Endodermal cell (in vitro differentiated cells): ENCODE measurements at places on chromosomes 12 and 14. TPM values are rescaled to one million over a fixed set of nuclear protein-coding genes. Genes with fewer than 3 reads are reported as not detected.

- H3K36me3 ChIP-seq, result peaks cover 9% of the 10 kb centered on the region
- no peaks in the 10 kb centered on the region for H3K27me3 ChIP-seq
- peak overlapping the region; percentile 93 for H3K4me3 ChIP-seq
- H3K4me1 ChIP-seq, result peaks cover 15% of the 10 kb centered on the region
Measured at GRCh38 chr12:27524839-27525753, 1.1 kb downstream of the PPFIBP1 start.

- H3K27ac ChIP-seq, result no peak overlapping the region
- H3K4me1 ChIP-seq, result peaks cover 4% of the 10 kb centered on the region
- H3K27me3 ChIP-seq, result no peaks in the 10 kb centered on the region
Measured at GRCh38 chr12:75354011-75354410, 19.5 kb downstream of the GLIPR1L1 start.

AQP2 gene
- not detected in 2 replicates for total RNA-seq

GRCh38 chr12:79591988-79592387, 98.8 kb downstream of the PAWR start:
- no peak overlapping the region for H3K27ac ChIP-seq
- H3K4me3 ChIP-seq, result no peak overlapping the region
- H3K36me3 ChIP-seq, result peaks cover 40% of the 10 kb centered on the region
- H3K27me3 ChIP-seq, result no peaks in the 10 kb centered on the region
- H3K4me1 ChIP-seq, result peaks cover 3% of the 10 kb centered on the region
- no peak for DNase-seq

DNA sequence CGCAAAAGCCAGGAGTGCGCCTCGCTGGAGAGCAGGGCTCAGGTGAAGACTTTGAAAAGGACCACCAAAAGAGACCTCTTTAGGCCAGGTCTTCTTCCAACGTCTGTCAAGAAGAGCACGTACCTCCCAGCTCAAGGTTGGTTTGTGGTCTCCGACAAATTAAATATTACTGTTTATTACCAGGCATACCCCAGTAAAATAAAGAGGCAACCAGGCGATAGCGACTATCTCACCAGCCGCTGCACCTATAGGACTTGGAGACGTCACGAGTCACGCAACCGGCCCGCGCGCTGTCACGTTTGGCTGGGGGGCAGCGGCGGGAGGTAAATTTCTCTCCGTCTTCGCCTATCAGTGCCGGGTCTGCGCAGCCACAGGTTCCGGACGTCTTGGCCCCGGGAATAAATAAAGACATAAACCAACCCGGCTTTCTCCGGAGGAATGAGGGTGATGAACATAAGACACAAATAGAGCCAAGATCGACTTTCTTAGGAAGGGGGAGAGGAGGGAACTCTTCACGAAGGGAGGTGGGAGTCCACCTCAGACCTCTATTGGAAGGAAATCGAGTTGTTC, 2.0 kb upstream of the TBX5 start:
- H3K36me3 ChIP-seq, result no peaks in the 10 kb centered on the region
- H3K4me3 ChIP-seq, result no peak overlapping the region
- peaks cover 100% of the 10 kb centered on the region for H3K27me3 ChIP-seq
- H3K4me1 ChIP-seq, result no peaks in the 10 kb centered on the region
- DNase-seq, result peak; percentile 71

DNA sequence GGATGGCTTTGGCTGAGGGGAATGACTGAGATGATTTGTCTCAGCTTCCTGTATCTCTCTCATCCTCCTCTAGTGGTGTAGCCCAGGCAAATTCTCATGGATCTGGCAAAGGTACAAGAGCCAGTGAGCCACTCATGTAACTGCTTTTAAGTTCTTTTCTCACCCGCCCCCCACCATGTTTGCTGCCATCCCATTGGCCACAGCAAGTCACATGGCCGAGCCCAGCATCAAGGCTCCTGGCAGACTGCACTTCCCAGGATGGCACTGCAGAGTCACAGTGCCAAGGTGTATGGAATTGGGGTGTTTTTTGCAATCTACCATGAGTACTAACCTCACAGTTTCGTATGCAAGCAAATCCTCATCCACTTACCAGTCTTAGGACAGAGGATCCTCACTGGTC, 50.9 kb downstream of the CHST11 start:
- H3K27ac ChIP-seq, result no peak overlapping the region
- H3K36me3 ChIP-seq, result no peaks in the 10 kb centered on the region
- DNase-seq, result no peak

DNA sequence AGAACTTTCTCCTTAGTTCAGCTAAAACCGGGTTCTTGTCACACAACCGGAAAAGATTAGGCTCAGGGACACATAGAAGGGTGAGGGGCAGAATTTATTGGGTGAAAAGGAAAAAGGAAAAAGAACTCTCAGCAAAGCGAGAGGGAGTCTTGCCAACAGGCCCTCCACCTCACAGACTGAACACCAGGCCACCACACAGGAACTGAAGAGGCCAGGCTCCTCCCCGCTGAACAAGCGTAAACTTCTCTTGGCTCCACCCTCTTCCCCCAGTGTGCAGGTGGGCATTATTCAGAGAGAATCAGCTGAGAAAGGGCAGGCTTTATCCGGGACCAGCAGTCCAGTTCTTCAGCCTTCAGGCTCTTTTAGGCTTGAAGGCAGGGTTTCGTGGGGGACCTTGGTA, 125.6 kb upstream of the FGD4 start:
- H3K27ac ChIP-seq, result no peak overlapping the region
- H3K4me1 ChIP-seq, result peaks cover 25% of the 10 kb centered on the region
- H3K36me3 ChIP-seq, result no peaks in the 10 kb centered on the region
- DNase-seq, result peak; percentile 81

TWF1 gene
- 25.1 and 28.7 TPM in 2 replicates for total RNA-seq

- no peaks in the 10 kb centered on the region for H3K4me1 ChIP-seq
- H3K36me3 ChIP-seq, result no peaks in the 10 kb centered on the region
- DNase-seq, result no peak
- no peak overlapping the region for H3K4me3 ChIP-seq
- H3K27ac ChIP-seq, result no peak overlapping the region
Measured at GRCh38 chr12:41940571-41940970, 204.1 kb downstream of the GXYLT1 start.

GRCh38 chr12:102513272-102513671, 32.9 kb upstream of the IGF1 start:
- H3K4me1 ChIP-seq, result no peaks in the 10 kb centered on the region
- no peak overlapping the region for H3K27ac ChIP-seq
- no peak for DNase-seq
- H3K36me3 ChIP-seq, result no peaks in the 10 kb centered on the region
- no peak overlapping the region for H3K4me3 ChIP-seq
- no peaks in the 10 kb centered on the region for H3K27me3 ChIP-seq

DNA sequence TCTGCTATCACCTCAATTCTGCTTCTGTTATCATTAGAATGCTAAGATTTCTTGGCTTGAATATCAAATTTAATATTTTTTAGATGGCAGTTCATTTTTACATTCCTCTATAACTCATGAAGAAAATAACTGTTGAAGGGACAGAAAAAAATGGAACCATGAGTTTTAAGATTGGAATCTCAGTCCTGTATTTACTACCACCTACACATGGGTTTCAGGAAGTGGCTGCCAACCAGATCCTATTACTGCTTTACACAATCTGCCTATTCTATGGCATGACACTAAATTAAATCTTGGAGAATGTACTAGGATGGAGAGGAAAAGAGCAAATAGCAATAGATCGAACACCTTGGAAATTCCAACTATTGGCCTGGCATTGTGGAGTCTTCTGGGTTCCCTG, 140.8 kb downstream of the DUSP6 start:
- no peaks in the 10 kb centered on the region for H3K36me3 ChIP-seq
- no peak for DNase-seq
- peaks cover 10% of the 10 kb centered on the region for H3K4me1 ChIP-seq
- no peaks in the 10 kb centered on the region for H3K27me3 ChIP-seq
- H3K4me3 ChIP-seq, result no peak overlapping the region

REP15 gene
- 6.3 and 7.6 TPM in 2 replicates for total RNA-seq

- no peaks in the 10 kb centered on the region for H3K4me1 ChIP-seq
- no peaks in the 10 kb centered on the region for H3K36me3 ChIP-seq
- DNase-seq, result peak; percentile 72
- H3K4me3 ChIP-seq, result no peak overlapping the region
- peaks cover 23% of the 10 kb centered on the region for H3K27me3 ChIP-seq
Measured at GRCh38 chr14:50007123-50007903, 109.1 kb downstream of the VCPKMT start.

DNA sequence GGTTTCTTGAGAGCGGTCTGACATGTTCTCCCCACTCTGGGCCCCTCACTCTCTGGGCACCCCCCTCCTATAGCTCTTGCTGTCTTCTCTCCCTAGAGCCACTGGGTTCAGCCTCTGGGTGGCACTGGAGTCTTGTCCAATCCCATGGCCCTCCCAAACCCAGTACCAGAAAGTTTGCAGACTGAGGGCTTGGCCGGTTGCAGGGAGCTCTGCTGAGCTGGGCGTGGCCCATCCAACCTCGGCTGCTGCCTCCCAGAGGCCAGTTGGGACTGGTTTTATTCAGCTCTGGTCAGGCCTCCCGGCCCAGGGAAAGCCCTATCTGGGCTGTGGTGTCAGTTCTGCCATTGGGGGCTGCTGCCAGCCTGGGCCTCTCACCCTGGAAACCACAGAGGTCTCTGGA, 37.9 kb downstream of the ISCA2 start:
- no peak overlapping the region for H3K4me3 ChIP-seq
- no peak overlapping the region for H3K27ac ChIP-seq
- H3K36me3 ChIP-seq, result no peaks in the 10 kb centered on the region
- DNase-seq, result peak; percentile 90
- H3K27me3 ChIP-seq, result no peaks in the 10 kb centered on the region

FGD6 gene
- total RNA-seq, result 85.0 and 95.3 TPM in 2 replicates

GRCh38 chr12:51891843-51892242, 3.9 kb downstream of the ANKRD33 start:
- no peak overlapping the region for H3K27ac ChIP-seq
- no peak overlapping the region for H3K4me3 ChIP-seq
- H3K27me3 ChIP-seq, result peaks cover 12% of the 10 kb centered on the region
- no peaks in the 10 kb centered on the region for H3K36me3 ChIP-seq
- DNase-seq, result no peak

DNA sequence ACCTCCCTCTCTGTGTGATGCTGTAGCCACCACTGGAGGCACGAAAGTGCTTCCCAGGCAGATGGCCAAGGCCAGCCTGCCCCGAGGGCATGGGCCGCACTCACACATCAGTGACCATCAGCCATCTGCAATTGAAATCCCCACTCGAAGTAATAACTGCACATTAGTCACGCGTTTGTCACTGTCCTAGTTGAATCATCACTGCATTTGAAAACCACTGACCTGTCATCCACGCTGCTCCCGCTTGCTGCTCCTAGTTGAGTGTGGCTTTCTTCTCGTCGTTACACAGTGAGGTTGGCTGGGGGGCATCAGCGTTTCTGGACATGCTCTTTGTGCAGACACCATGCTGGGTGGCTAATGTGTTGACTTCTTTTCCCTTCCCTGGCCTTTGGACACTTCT, 176.1 kb downstream of the ADGRD1 start:
- H3K36me3 ChIP-seq, result no peaks in the 10 kb centered on the region
- H3K4me3 ChIP-seq, result no peak overlapping the region
- H3K27me3 ChIP-seq, result no peaks in the 10 kb centered on the region
- H3K4me1 ChIP-seq, result no peaks in the 10 kb centered on the region
- no peak for DNase-seq
- peak overlapping the region; percentile 69 for H3K27ac ChIP-seq

NRL gene
- total RNA-seq, result 1.8 and 1.9 TPM in 2 replicates

GRCh38 chr14:23638414-23639047, 2.4 kb downstream of the DHRS2 start:
- peaks cover 2% of the 10 kb centered on the region for H3K4me1 ChIP-seq
- no peak overlapping the region for H3K27ac ChIP-seq
- no peak overlapping the region for H3K4me3 ChIP-seq
- no peaks in the 10 kb centered on the region for H3K36me3 ChIP-seq
- DNase-seq, result peak; percentile 33

- no peak for DNase-seq
- no peaks in the 10 kb centered on the region for H3K4me1 ChIP-seq
- no peaks in the 10 kb centered on the region for H3K27me3 ChIP-seq
- no peak overlapping the region for H3K27ac ChIP-seq
Measured at GRCh38 chr12:27048822-27049752, 26.7 kb downstream of the MED21 start.

SYNE3 gene
- total RNA-seq, result 0.95 to 4.0 TPM (median 1.0 TPM) in 3 replicates

DNA sequence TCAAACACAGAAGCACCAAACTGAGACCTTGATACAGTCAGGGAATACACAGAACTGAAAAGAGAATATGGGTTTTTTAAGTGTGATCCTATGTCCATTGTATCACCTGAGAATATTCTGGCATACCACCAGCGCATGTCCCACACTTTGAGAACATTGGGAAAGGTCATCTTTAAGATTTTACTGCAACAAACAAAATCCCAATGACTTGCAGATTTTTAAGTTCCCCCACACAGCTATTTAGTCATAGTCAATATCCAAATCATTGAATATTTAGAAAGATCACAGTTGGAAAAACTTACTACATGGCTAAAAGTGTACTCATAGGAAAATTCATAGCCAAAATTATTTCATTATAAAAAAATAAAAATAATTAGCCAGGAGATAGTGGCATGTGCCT, 54.5 kb downstream of the TRPV4 start:
- no peaks in the 10 kb centered on the region for H3K36me3 ChIP-seq
- DNase-seq, result no peak
- no peaks in the 10 kb centered on the region for H3K27me3 ChIP-seq

GRCh38 chr12:1842183-1842904, 22.0 kb downstream of the LRTM2 start:
- H3K27ac ChIP-seq, result no peak overlapping the region
- H3K27me3 ChIP-seq, result no peaks in the 10 kb centered on the region
- no peaks in the 10 kb centered on the region for H3K4me1 ChIP-seq
- no peak overlapping the region for H3K4me3 ChIP-seq
- peak; percentile 49 for DNase-seq

DNA sequence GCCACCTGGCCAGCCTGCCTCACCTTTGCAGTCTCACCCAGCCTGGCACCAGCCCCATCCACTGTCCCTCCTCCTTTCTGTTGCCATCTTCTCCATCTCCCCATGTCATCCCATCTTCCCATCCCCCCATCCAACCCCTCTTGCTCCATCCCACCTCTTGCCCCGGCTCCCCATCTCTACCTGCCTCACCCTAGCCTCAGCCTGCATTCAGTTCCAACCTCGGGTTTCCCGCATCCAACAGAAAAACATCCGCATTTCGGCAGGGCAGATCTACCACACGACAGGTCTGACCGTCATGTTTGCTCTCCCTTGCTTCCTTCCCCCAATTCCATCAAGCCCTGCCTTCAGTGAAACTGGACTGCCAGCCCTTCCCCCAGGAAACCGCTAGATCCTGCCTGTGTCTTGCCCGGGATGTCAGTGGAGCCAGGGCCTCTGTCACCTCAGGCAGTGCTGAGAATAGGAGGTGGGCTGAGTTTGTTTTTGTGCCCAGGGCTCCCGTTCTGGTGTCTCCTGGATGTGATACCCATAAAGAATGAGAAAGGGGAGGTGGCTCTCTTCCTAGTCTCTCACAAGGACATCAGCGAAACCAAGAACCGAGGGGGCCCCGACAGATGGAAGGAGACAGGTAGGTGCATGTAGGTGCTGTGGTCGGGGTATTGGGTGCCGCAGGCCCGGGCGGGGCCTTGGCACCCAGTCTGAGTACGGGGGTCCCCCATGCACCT, 2.5 kb downstream of the KCNH3 start:
- H3K36me3 ChIP-seq, result no peaks in the 10 kb centered on the region
- DNase-seq, result peak; percentile 53
- no peaks in the 10 kb centered on the region for H3K4me1 ChIP-seq
- no peak overlapping the region for H3K27ac ChIP-seq
- no peak overlapping the region for H3K4me3 ChIP-seq

- H3K4me1 ChIP-seq, result no peaks in the 10 kb centered on the region
- DNase-seq, result no peak
- H3K27ac ChIP-seq, result no peak overlapping the region
- no peak overlapping the region for H3K4me3 ChIP-seq
- H3K27me3 ChIP-seq, result no peaks in the 10 kb centered on the region
Measured at GRCh38 chr12:8011331-8011730, 21.2 kb upstream of the FOXJ2 start.
